Stimulated activated CD4-positive, alpha-beta T cell treated with anti-CD3 and anti-CD28 coated beads, Interleukin-2, amount 100 ng/mL, for 24 hours (primary cell): ENCODE measurements at places on chromosomes 7 and 10.

DNA sequence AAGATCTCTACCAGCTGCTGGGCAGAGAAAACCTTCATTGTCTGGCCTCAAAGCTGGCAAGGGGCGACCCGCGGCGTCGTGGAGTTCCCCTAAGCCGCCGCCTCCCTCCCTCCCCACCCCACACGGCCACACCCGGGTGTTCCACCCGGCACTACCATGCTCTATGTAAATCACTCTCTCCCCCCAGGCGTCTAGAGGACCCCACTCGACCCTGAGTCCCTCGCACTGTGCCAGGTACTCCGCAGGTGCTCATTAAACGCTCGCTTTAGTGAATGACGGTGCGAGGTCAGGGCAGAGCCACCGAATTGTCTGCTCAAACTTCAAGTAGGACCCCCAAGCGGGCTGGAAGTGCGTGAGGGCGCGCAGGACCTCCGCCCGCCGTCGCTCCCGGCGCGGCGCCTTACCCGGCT, 628 bp downstream of the PARP12 start:
- DNase-seq, result peak; percentile 48

DNA sequence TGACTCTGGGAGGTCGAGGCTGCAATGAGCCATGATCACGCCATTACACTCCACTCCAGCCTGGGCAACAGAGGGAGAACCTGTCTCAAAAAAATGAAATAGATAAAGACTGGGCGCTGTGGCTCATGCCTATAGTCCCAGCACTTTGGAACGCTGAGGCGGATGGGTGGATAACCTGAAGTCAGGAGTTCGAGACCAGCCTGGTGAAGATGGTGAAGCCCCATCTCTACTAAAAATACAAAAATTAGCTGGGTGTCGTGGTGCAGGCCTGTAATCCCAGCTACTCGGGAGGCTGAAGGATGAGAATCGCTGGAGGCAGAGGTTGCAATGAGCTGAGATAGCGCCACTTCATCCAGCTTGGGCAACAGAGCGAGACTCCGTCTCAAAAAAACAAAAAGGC, 1.1 kb upstream of the DDX21 start:
- DNase-seq, result no peak

DNA sequence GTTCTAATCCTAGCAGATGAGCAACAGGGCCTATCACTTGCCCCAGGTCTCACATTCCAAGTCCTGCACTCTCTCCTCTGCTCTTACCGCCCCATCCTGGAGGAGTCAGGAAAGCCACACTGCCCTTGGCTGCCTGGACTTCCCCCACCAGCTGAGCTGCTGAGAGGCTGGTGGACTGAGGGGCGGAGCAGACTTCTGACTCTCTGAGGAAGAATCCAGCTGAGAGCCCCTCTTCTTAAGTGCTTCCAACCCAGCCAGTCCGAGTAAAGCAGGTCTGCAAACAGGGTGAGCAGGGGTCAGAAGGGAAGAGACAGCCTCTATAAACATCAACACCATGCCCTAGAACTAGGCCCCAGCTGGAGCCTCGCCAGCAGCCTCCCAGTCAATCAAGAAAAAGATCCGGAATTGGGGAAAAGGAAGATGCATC, 92.4 kb upstream of the TMEM72 start:
- DNase-seq, result no peak

DNA sequence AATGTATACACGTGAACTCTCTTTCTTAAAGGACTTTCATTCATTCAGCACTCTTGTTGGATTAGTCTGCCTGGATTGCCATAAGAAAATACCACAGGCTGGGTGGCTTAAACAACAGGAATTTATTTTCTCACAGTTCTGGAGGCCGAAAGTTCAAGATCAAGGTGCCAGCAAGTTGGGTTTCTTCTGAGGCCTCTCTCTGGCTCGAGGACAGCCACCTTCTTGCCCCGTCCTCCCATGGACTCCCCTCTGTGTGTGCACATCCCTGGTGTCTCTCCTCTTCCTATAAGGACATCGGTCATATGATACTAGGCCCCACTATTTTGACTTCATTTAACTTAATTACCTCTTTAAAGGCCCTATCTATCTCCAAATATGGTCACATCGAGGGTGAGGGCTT, 110.4 kb upstream of the BMPER start:
- DNase-seq, result no peak

DNA sequence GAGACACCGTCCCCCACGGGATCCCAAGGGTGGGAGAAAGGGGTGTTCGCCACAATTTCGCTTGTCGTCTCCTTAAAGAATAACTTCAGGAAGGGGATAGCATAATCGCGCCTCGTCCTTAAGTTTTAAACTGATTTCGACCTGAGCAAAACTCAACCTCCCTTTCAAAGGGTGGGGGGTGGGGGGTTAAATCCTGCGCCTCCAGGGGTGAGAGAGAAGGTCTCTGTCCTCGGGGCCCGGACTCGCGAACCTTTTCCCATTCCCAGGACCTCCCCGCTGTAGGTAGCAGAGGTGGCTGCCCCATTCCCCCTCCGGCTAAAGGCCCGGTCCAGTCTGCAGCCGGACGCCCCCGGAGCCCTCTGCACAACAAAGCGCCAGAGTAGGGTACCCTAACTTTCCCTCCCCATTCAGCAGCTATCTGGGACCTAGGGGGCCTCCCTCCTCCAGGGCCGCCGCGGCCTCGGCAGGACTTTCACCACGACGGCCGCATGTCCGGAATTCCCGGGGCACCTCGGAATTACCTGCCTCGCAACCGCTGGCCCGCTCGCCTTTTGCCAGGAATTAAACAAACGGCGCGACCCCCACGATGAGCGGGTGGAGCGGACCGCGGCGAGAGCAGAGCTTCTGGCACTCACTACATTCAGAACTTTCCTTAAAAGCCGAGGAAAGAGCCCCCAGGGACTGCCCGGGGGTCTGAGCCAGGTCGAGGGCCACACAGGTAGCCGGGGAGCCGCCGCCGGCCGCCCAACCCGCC, 1.7 kb downstream of the CDK6 start:
- DNase-seq, result no peak

DNA sequence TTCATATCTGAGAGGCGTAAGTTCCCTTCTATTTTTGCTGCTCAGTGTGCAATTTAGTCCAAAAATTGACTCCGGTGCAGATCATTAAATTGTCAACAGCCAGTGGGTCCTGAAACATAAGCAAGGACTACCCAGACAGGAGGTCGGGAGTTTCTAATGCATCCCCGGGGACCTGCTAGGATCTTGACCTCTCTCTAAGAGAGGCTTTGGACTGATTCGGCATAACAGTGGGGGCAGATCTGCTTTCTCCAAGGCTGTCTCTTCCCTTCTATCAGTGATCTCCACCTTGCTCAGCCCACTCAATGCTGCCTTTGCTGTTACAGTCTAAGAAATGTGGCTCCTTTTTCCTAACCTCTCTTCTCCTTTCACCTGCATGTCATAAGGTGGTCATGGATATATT, 199.1 kb upstream of the NRP1 start:
- DNase-seq, result no peak

DNA sequence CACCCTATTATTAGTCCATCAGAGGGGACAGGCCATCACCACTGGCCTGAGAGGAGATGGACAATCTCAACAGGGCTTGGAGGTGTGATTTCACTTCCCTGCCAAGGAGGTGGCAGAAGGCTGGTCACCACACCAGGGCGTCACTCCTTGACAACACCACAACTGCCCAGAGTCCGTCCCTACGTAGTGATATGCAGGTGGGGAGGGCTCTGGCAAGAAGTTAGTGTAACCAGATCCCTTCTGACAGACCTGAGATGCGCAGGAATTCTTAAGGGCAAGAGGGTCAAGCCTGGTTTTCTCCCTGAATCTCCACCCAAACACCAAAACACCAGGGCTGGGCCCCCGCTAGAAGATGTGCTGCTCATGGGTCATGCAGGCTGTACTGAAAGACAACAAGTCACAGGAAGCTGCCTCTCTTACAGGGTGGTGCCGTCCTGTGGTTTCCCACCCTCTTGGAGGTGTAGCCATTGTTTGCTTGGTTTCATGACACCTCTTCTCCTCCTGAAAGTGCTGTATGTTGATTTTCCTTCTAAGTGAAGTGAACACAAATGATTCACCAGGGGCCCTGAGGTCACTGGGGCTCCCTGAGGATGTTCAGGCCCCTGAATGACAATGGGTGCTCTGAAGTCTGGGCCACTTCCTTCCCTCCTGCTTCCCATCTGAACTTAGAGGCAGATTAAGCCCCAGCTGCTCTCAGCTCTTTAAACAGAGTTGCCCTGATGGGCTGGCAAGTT, 27.1 kb downstream of the ATXN7L1 start:
- peak; percentile 68 for DNase-seq

- no peak for DNase-seq
These were observed 9.5 kb downstream of the ACTR1A start for GRCh38 chr10:102492983-102493382.

GRCh38 chr7:13416071-13416470, 573.4 kb downstream of the ETV1 start:
- no peak for DNase-seq

GRCh38 chr10:85623342-85623741, 743.3 kb downstream of the GRID1 start:
- DNase-seq, result no peak

- no peak for DNase-seq
These were observed 795.3 kb downstream of the TYW1 start for GRCh38 chr7:67791918-67792317.

DNA sequence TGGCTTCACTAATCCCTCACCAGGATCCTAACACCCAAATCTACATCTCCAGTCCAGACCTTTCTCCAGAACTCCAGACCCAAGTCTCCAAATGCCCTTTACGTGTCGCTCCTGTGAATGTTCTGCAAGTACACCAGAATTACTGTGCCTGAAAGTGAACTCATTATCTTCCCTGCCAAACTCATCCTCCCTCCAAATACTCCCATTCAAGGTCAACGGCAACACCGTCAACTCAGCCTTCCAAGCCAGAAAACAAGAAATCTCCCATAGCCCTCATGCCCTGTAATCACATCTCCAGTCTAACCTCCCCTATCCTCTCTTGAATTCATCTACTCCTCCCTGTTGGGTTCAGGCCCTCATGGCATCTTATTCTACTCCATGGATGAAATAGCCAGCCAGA, 12.3 kb downstream of the CREB3L2 start:
- DNase-seq, result no peak

DNA sequence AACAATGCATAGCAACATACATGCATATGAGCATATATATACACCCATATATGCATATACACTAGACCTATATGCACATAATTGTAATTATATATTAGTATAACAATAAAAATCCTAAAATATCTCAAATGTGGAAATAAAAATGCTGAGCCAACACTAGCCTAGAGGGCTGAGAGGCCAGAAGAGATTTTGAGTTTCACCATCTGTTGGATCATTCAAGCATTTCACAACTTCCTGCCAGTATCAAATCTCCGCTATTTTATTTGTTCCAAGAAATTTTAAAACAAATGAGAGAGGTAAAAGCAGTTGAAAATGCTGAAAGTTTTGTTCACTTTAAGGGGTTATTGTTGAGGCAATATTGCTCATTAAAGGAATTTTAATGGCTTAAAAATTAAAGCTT, 187.0 kb downstream of the PCDH15 start:
- no peak for DNase-seq

DNA sequence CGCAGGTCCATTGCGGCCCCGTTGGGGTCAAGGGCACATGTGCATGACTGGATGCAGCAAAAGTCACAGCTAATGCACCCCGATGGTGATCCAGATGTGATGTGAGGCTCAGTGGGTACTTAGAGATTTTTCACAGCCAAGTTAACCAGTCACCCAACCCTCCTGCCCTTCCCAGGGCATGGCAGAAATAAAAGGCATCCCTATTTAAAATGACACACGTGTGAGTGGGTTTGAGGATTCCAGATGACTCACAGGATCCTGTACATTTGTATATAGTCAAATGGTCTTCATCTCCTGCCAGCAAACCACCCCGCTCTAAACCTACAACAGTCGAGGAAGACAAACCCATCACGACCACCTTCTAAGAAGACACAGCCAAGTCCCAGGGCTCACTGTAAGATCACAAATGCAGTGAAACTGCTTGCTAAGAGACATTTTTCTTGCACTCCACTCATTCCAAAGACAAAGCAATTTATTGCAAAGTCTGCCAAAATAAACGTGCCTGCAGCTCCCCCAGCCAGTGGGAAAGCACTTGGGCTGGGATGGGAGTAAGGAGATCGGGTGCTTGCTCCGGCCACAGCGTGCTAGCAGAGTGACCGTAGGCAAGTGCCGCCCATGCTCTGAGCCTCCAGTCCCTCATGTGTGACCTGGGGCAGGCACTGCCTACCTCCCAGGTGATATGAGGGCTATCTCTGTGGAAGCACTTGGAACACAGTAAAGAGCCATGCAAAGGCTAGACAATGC, 86.6 kb upstream of the MACROH2A2 start:
- no peak for DNase-seq

DNA sequence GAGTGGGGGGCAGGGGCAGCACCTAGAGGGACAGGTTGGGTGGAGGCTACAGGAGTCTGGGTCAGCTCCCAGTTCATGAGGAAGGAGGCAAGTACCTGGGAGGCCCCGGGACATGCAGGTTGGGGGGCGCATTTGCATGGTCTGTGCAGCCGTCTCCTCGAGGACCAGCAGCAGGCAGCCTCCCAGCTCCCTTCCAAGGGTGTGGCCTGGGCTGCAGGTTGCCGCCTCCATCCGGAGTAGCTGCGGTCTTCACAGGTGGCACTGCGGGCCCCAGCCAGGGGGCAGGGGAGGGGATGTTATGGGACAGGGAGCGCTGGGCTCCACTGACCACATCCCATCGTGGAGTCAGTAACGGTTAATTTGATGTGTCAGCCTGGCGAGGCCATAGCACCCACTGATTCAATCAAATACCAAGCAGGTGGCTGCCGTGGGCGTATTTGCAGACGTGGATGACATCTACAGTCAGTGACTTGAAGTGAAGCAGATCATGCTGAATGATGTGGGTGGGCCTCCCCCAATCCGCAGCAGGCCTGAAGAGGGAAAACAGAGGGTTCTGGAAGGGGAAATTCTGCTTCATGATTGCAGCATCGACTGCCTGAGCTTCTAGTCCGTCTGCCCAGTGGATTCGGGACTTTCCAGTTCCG, 81.6 kb downstream of the PRKAG2 start:
- peak; percentile 84 for DNase-seq
